Colonic mucosa (tissue), 4 donors: ENCODE measurements at places on chromosomes 4 and X.

DNA sequence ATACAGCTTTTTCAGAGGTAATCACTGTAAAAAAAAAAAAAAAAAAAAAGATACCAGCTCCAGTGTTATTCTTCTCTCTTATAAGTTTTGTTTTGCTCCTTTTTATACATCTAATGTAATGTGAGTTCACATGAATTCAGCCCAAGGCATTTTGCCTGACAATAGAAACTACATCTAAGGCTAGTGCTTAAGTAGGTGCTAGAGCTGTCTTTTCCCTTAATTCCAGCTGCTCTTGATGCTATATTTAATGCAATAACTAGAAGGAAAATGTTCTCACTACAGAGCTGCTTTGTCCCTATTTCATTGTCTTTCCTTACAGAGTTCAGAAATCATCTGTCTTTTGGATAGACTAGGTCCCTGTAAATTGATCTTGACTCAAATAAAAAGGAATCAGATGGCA, 150.1 kb downstream of the NAA11 start:
- DNase-seq = no peak

- DNase-seq = no peak
Observed at GRCh38 chrX:23952984-23953907, 45.4 kb downstream of the CXorf58 start.

DNA sequence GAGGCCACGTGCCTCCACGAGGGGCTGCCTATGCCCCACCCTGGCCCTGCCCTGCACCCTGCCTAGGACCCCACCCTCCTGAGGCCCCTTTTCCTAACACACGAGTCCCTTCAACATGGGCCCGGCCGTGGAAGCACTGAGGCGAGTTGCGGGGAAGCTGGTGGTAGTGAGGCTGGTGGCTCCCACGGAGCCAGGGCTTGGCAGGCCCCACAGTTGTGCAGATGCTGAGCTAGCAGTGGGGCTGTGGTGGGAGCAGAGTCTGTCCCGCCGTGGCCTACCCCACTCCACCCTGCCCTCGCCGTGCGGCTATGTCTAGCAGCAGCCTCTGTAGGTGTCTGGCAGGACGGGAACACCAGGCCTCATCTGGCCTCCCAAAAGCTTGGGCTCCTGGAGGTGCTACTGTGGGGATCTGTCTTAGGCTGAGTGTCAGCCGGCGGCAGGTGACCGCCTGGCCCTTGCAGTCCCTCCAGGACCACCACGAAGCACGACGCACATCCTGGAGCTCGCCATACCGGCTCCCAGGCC, 18.8 kb downstream of the TACC3 start:
- DNase-seq = no peak

DNA sequence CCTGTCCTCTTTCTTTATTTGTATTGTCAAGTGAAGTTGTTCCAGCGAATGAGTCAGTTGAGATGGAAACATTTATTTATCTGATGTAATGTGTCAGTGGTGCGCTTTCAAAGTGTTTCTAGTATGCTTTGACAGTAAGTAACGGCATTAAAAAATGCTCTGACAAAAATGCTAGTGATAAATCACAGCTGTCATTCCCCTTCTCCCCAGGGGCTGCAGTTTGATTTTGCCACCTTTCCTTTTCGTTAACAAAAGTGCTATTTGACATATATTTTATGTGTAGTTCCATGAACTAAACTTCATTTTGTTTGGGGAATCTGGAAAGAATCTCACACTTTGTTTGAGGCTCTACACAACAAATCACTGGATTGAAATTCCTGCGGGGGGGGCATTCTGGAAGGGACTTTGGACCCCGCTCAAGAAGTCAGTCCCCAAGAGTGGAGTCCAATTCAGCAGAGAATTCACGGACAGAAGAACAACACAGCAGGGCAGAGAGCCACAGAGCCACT, 7.6 kb upstream of the TBC1D19 start:
- no peak for DNase-seq

- no peak for DNase-seq
Observed at GRCh38 chr4:183830438-183830985, 74.6 kb upstream of the STOX2 start.

DNA sequence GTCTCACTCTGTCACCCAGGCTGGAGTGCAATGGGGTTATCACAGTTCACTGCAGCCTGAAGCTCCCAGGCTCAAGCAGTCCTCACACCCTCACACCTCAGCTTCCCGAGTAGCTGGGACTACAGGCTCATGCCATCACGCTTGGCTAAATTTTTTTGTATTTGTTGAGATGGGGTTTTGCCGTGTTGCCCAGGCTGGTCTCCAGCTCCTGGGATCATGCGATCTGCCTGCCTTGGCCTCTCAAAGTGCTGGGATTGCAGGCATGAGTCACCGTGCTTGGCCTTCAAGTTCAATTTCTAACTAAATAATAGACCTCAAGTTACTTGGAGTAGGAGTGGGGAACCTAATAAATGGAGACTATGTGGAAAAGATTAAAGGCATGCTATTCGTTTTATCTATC, 48.9 kb downstream of the MND1 start:
- no peak for DNase-seq

DNA sequence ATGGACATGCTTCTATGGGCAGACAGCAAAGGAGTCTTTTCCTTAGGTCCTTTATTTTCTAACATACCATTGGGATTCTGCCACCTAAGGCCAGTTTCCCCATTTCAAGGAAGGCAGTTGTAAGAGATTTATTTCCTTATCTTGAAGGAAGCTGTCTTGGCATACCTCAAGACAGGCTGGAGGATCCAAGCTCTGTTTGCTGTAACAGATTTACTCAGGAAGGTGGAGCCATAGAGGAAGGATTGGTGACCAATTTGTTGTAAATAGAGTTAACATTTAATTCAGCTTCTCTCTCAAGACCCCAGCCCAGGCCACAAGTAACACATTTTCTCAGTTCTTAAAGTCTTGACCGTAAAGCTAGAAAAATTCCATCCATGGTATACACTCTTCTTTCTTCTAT, 131.6 kb upstream of the TENM3 start:
- DNase-seq = no peak

- no peak for DNase-seq
Observed at GRCh38 chr4:145883101-145883694, 55.4 kb downstream of the ZNF827 start.

- peak; percentile 34 for DNase-seq
Observed at GRCh38 chrX:38561951-38562719, 793 bp downstream of the TSPAN7 start.

- peak; percentile 46 for DNase-seq
Observed at GRCh38 chrX:24260842-24261550, 52.9 kb downstream of the SUPT20HL2 start.

- DNase-seq = peak; percentile 50
Observed at GRCh38 chr4:73606465-73606974, 13.7 kb downstream of the RASSF6 start.

DNA sequence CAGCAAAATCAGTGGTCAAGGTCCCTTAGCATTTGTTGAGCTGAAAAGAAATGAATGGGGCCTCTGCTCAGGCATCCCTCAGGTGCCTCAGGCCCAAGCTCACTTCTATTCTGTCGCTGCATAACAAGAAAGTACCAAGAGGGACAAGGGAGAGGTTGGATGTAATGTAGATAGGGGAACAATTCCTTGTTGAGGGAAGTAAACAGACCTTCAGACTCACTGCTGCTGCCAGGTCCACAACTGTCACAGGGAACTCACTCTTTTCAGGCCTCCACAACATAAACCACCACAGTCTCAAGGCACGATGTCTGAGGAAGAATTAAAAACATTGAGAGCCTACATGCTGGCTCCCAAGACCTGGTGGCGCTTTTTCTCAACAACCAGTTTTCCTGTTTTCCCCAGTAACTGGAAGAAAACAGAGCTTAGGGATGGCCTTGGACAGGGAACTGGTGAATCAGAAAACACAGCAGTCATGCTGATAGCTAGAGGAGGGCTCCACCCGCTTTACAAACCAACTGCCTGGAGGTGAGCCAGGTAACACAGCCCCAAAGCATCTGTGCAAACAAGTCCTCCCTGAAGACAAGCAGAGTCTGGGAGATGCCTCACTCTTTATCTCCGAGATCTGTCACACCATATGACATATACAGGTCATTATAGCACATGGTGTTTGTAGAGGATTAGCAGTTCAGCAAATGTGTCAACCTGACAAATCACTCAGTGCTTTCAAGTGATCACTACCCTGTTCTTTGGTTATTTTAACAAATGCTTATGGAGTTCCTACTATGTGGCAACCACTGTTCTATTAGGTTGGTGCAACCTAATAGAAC, 14.3 kb upstream of the AWAT1 start:
- DNase-seq = peak; percentile 45

GRCh38 chrX:107000013-107000515, at the start of gene MORC4:
MORC4 (minus strand) TSS chrX:107000212; CDS start chrX:106999969, 243 bp downstream.
- DNase-seq = peak; percentile 79

DNA sequence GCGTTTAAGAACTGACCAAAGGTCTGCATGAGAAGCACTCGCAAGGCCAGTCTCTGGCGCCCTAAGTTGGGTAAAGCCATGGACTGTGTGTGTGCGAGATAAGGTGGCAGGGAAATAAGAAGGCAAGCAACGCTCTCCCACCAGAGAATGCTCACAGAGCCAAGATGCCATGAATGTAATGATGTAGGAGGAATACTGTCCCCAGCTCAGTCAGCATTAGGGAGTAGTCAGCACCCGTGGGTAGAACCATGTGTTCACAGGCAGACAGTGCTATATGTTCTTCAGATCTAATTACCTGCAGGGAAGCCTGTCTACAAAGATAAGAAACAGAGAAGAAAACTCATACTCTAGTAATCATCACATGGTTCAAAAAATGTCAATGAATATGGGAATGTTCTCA, 68.8 kb downstream of the SEC24D start:
- no peak for DNase-seq

DNA sequence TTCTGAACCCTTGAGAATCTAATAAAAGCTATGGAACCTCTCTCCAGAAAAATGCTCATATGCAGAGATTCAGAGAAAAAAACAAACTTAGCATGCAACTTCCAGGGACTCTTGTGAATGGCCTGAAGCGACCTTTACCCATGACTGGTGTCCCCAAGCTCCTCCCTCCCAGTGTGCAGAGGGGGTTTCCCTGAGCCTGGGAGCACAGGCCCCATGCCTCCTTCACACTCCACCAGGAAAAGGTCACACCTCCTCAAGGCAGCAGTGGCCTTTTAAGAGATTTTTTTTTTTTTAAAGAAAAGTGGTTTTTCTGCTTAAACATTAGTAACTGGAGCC, 13.3 kb upstream of the UBA6 start:
- DNase-seq = no peak

DNA sequence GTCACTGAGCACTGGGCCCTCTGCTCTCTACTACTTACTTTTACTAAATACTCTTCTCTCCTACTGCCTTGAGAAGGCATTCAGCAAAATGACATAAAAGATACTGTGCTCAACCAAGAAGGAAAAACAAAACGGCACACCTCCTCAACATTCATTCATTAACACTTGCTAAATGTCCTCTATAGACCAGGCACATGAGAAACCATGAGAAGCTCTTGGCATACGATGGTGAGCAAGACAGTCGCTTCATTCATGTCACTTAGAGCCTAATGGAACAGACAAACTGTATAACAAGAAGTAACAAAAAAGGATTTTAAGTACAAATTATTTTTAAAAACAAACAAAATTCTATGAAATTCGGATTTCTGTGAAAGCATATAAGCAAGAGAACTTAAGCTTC, 38.7 kb downstream of the COL25A1 start:
- no peak for DNase-seq

DNA sequence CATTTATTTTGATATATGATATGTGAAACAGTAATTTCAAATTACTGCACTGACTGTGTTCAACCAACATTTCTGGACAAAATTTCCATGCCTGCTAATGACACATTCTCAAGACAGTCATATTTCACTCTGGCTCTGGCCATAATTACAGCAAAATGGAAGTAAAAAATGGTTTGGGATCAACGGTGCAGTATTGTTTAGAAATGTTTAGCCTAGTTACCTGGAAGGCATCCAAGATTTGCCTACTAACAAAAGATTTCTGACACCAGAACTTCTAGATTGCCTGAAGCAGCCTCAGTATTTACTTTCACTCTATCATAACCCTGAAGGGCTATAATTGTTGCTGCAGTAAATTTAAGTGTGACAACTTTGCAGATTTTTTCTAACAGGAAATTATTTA, 416.3 kb downstream of the PCDH10 start:
- DNase-seq = no peak

GRCh38 chr4:41207291-41207831, 7.0 kb downstream of the APBB2 start:
- no peak for DNase-seq

DNA sequence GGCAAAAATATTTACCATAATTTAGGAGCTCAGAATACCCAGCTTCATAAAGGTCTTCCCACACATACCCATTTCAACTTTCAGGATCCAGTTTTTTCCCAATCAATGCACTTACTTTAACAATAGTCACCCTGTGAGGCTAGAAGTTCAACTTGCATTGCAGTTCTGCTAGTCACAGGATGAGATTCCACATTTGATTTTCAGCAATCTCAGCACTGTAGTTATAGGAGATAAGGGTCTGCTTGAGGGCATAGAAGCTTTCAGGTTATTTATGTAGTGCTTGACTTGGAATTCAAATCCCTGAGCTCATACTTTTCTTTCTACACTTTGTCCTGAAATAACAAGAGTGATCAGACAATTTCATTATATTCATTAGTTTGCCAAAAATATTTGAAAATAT, 78.3 kb upstream of the IL2 start:
- no peak for DNase-seq

- no peak for DNase-seq
Observed at GRCh38 chr4:85402371-85402770, 72.6 kb upstream of the ARHGAP24 start.

GRCh38 chr4:105126311-105127169, 20.1 kb upstream of the TET2 start:
- no peak for DNase-seq

GRCh38 chrX:111006116-111006515, 89.9 kb upstream of the PAK3 start:
- no peak for DNase-seq

GRCh38 chr4:2064276-2064991, 5.3 kb downstream of the NAT8L start:
- peak; percentile 61 for DNase-seq

DNA sequence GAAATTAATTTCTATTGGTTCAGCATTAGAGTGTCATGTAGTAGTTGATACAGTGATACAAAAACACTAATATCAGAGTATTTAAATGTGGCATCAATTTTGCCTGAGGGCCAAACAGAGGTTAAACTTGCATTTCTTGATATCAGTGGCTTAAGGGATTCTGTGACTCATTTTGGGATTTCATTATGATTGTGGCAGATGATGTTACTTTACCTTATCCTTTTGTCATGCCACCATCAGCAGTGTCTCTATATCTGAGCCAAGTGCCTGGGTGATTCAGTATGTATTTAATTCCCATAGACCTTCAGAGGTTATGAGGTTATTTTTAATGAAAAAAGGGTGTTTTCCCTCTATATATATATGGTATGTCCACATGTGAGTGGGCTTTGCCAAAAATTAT, 582.9 kb downstream of the ADGRL3 start:
- no peak for DNase-seq

- DNase-seq = no peak
Observed at GRCh38 chr4:7236847-7237246, 44.5 kb downstream of the SORCS2 start.

- no peak for DNase-seq
Observed at GRCh38 chr4:126144543-126145237, 829.9 kb downstream of the FAT4 start.
